ENCODE measurements at places on chromosomes 7 and 10.

GRCh38 chr10:29993319-29993915, 66.0 kb downstream of the JCAD start:
- no peak for DNase-seq

DNA sequence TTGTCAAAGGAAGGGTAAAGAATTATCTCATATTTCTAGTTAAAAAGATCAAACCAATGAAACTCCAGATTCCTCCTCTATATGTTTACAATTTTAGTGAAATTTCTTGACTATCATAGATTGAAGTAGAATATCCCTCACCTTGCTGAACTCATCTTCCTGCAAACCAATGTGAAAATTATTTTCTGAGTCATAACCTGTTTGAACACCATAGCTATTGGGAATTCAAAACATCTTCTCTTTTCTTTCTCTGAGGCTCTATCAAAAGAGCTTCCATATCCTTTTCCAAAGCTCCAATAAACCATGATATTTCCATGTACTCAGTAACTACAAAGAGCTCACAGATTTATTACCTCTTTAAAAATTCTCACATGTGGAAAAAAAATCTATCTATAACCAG, 134.3 kb downstream of the DOCK4 start:
- no peak for DNase-seq

DNA sequence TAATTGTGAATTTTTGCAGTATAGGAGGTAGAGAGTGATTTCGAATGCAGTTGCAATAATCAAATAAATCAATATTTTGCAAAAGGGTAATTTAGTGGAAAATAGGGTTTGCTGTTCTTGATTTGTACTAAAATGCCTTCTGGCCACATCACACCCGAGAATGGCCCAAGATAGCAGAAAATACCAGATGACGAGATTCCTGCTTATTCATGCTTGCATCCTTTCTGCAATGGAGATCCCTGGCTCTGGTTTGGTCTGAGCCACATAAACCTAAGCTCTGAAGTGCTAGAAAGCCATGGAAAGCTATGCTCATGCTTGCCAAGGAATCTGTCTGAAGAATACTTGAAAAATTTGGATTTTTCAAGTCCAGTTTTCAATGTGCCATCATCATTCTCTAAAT, 634.2 kb upstream of the COBL start:
- DNase-seq, result no peak

DNA sequence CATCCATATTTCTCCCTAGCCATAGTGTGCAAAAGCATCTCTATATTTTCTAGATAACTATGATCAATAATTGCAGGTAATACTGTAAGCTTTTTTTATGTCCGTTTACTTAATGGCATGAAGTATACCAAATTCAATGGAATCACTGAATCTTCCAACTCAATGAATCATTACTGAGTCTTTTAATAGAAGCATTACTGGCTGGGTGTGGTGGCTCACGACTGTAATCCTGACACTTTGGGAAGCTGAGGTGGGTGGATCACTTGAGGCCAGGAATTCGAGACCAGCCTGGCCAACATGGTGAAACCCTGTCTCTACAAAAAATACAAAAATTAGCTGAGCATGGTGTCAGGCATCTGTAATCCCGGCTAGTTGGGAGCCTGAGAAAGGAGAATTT, 372.5 kb downstream of the BMPER start:
- no peak for DNase-seq

GRCh38 chr7:158187694-158187994, 400.0 kb downstream of the PTPRN2 start:
- DNase-seq, result no peak

DNA sequence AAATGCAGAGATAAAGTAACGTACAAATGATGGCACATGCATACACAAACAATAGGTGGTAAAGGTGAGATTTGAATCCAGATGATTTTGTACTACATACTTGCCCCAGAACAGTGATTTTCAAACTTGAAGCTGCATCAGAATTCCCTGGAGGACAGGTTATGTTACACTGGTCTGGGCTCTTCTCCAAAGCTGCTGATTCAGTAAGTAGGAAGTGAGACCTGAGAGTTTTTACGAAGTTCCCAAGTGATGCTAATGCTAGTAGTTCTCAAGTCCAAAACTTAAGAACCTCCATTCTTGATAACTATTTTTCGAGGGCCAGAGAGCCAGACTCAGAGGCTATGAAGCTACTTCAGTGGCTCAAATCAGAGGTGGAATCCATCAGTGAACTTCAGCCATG, 159.0 kb upstream of the POM121L12 start:
- no peak for DNase-seq

DNA sequence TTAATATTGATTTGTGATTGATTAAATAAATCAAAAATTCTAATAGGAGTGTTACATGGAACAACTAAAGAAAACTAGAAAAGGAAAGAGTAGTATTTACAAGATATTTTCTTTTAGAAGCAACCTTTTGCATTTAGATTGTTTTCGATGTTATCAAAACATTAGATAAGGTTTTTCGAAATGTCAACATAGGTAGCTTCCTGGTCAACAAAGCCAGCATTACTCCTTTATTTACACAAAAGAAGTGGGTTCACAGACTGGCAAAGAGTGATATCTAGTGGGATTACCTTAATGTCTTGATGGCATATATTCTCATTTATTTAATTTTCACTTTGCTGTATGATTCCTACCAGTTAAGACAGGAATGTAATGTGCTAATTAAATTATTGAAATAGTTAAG, 117.3 kb upstream of the TEX47 start:
- DNase-seq, result no peak

GRCh38 chr7:10855583-10855982, 118.1 kb upstream of the PHF14 start:
- DNase-seq, result no peak

GRCh38 chr10:125284875-125285597, 124.7 kb upstream of the CTBP2 start:
- DNase-seq, result no peak

DNA sequence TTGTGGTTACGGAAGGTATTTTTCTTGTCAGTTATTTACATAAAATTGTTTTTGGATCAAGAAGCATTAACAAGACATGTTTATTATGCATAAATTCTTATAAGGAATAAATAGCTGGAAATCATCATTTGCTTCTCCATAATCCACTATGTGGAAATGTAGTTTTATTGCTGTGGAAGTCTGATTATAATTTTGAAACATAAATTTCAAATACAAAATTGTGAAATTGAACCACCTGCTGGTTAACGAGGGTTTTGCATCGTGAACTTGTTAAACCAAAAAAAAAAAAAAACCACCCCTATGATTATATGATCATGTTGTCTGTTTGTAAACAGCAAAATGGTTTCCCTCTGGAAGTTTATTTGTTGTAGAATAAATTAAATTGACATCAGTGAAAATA, 25.9 kb downstream of the ABRAXAS2 start:
- DNase-seq, result no peak

- DNase-seq, result no peak
These were observed 108.0 kb downstream of the TWIST1 start for GRCh38 chr7:19009241-19009935.

- DNase-seq, result no peak
These were observed 166.8 kb upstream of the ASAH2 start for GRCh38 chr10:50417886-50418830.

GRCh38 chr7:111183321-111183720, 92.4 kb downstream of the LRRN3 start:
- no peak for DNase-seq

DNA sequence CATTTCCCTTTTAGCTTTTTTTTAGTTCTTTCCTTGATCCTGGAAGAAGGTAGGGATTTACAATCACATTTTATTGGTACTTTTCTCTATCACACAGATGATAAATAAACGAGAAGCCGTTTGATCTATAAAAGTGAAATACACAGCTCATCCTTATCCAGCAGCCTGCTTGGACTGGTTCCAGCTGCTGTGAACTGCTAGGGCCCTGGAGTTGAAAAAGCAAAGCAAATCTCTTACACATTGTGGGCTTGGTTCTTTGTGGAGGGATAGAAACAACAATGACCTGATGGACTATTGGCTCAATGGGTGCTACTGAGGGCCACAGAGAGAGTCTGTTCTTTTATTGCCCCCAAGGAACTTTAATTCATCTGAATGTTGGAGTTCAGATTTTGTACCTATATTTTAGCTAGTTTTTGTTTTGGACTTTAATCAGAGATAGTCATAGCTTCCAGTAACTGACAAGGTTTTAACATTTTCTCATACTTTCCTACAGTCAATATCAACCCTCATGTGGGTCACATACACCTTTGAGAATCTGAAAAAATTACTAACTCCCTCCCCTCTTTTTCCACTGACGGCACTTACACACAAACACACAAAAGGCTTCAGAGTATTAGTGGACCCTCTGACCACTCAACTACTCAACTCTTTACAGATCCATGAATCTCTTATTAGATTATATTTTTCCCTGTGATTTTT, 91.6 kb upstream of the CCDC6 start:
- DNase-seq, result no peak

DNA sequence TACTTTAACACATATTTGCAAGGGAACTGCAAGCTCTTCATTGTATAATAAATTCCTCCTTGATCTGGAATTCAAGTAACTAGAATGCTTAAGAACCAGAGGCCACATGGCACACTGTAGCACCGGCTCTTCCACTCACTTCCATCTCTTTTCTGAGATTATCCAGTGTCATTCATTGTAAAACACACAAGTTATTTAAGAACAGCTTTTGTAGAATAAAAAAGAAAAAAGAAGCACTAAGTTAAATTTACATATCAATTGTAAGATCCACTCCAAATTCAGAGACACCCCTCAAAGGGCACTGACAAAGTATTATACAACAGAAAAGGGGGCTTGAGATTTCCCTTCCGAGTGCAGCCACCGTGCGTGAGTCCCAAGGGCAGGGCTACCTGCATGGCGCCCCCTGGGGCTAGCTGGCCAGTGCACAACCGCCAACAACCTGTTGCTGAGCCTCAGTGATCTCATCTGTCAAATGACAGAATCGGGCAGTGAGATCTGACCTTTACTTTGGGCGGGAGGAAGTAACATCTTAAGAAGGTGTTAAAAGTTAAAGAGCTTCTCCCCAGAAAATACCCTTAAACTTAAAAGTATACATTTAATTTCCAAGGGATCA, 12.5 kb downstream of the GLI3 start:
- DNase-seq, result no peak

DNA sequence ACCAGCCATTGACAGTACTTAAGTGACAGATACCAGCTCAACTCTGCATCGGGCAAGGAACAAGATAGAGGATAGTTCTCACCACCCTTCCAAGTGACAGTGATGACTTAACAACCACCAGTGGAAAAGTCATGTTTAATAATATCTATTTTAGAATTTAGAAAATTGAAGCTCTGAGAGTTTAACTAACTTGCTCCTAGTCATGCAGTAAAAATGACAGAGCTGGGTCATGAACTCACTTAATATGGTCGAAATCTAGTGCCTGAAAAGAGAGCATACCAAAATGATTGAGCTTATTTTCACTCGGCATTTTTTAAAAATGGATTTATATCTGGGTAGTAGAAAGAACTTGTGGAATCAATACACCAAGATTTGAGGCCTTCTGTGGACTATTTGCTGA, 367.8 kb upstream of the IGFBP3 start:
- DNase-seq, result no peak

DNA sequence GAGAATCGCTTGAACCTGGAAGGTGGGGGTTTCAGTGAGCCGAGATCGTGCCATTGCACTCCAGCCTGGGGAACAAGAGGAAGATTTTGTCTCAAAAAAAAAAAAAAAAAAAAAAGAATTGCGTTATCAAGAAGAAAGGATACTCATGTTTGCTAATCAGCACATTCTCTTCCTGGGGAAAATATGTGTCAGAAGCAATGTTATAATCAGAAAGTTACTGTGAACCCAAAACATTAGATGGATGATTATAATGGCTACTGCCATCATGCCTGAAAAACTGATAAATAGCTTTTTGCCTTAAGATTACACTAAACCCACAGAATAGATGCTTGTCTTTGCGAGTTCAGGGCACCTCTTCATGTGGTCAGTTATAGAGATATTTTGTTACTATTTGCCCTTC, 24.3 kb upstream of the GNAI1 start:
- no peak for DNase-seq

DNA sequence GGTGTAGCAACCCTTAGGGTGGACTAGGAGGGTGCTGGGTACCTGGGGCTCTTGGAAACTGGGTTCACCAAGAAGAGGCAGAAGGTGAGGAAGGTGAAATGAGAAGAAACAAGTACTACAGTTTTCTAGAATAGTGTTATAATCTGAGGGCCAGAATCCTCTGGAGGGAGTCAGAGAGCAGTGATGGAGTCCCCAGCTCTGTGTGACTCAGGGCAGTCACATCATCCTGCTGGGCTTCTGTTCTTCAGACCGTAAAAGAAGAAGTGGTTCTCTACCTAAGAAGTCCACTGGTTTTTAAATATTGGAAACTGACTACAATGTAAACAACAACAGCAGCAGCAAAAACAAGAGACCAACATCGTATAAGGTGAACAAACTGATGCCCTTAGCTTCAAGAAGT, 197.3 kb downstream of the PRPF18 start:
- DNase-seq, result no peak

DNA sequence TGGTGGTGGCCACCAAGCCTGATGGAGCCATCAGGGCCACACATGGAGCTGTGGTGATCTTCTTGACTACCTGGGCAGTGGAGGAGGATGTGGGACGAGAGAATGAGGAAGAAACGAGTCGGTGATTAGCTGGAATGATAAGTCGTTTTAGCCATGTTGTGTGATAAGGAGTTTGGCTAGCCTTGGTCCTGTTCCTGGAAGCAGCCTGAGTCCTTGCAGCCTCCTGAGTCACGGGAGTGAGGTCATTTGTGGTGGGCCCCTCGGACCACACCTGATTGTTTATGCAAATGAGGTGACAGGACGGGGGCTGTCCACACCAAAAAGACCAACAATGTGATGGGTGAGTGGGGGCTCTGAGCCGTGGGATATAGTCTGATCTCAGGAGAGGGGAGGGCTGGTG, 554.4 kb downstream of the PTPRN2 start:
- no peak for DNase-seq

DNA sequence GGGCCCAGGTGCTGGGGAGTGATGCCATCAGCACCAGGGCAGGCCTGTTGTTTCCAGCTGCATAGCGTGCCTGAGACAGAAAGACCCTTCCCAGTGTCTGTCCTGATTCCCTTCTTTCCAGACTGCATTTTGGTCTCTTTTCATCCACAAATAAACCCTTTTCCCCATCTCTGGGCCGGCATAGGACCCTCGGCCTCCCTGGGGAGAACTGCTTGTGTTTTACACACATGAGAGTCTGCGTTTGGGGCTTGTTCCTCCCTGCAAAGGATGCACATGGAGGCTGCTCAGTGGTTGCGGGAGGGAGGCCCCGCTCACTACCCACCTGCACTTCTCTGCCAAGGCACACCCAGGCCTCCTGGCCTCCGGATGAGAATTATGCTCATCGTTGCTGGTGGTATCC, 5.8 kb upstream of the MMP21 start:
- DNase-seq, result no peak
